ENCODE measurements at places on chromosomes 12 and 14.

GRCh38 chr12:120406069-120406468 lies 31.8 kb upstream of the COX6A1 start:
- DNase-seq, result no peak

GRCh38 chr14:75310295-75311111 lies 31.9 kb downstream of the FOS start:
- DNase-seq, result peak; percentile 92

GRCh38 chr14:56862836-56863235 lies 52.6 kb upstream of the OTX2 start:
- no peak for DNase-seq

DNA sequence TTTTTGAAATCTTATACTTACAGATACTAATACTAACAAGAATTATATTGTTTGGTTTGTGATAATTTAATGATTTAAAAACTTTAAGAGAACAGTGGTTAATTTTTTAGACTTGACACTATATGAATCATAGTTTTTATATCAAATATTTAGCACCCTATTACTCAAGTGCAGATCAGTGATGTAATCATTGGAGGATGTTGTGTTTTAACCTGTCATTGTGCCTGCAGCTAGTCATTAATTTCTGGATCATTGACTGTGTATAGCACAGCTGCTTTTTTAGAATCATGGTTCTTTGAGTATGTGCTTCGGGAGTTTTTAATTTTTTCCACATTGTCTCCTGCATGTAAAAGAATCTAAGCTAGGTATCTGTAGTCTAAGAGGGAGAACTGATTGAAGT lies 17.3 kb downstream of the ARID4A start:
- no peak for DNase-seq
